ENCODE measurements at places on chromosomes 12 and 14.
A peak's percentile ranks its signal among the peaks of the same experiment; 100 is the strongest.

DNA sequence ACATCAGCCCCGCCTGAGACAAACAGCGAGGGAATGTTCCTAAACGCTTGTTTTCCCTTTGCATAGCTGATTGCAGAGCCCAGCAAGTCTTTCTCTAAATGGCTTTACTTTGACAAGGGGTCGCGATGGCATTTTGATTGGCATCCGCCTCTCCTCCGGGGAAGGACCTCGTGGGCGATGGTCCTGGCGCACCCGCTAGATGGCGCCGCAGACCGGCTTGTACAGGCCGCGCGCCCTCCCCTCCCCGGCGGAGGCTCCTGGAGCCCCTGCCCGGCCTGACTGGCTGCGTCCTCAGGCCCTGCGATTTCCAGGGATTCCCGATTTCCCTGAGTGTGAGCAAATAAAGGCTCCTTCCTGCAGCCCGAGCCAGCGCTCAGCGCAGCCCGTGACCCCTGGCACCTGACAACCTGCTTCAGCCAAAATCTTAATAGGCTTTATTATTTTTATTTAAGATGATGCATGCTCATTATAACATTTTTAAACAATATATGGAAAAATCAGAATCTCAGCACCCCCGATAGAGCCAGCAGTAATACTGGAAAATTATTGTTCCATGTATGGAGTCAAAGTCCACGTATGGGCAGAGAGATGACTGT is 468.3 kb downstream of the AACS start:
- peak; percentile 39 for DNase-seq

DNA sequence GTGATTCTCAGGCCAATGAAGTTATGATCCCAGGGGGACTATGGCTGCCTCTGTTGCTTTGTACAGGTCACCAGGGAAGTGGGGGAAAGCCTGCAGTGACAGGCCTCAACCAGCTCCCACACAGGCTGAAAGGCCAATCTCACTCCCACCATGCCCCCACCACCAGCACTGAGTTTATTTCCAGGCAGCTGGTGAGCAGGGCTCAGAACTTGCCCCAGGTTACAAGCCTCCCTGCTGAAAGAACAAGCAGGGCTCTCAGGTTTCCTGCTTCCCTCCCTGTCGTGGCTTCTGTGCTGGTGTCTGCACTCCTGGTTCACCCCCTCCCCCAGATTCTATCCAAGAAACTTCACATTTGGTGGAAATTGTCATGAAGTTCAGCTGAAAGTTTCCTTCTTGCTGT is 260.3 kb downstream of the CCDC59 start:
- DNase-seq = no peak

DNA sequence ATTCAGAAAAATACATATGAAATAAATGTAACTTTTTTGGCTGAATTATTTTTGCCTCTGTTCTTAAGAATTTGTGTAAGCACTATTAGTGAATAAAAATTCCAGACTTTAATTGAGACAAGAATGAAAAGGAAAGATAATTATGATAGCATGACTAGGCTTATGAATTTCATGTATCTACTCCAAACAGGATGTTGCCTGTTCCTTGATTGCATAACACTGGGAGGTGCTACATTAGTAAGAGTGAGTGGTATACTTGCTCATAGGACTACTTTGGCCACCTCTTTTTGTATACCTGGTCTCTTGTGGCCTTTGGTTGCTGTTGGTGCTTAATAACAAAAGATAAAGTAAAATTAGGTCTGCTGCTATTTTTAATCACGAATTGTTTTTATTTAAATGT is 112.8 kb downstream of the NAV3 start:
- DNase-seq = peak; percentile 43

- no peak for DNase-seq
Measured at GRCh38 chr12:82858534-82858917, 171.8 kb downstream of the TMTC2 start.

- peak; percentile 93 for DNase-seq
Measured at GRCh38 chr12:132356691-132357622, 27.6 kb upstream of the GALNT9 start.

- DNase-seq = no peak
Measured at GRCh38 chr12:8870586-8870985, 43.7 kb upstream of the PHC1 start.

DNA sequence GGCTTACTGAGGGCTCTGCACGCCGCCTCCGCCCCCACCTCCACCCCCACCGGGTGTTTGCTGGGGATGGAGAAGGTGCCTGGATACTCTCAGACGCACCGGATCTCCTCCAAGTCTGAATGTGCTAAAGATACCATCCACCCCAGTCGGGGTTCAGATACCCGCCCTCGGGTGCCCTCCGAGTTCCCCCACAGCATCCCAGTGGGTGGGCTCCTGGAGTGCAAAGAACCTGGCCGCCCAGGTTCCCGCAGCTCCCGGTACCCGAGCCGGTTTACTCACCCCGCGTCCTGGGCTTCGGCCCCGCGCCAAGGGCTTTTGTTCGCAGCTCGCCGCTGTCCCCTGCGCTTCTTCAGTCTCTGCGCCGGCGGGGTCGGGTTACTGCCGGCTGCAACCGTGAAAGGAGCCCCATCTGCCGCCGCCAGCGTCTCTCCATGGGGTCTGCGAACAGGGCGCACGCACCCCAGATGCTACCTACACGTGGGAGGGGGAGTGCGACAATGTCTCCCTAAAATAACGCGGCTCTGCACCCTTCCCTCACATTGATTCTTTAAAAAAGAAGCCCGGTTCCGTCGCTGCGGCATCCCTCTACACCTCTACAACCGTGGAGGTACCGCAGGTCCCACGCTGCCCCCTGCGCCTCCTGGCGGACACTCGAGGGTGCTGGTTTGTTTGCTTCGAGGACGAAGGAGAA is at the start of gene CCDC177:
TSS of gene CCDC177 (minus strand) at position 609 of the 691 bp plus-strand sequence. CDS start 1,249 bp downstream, outside the sequence.
- DNase-seq = peak; percentile 75

GRCh38 chr14:69259527-69260189 is at the start of gene GALNT16:
Gene GALNT16, plus strand, starts transcription at chr14:69260158. Its CDS starts 133 bp downstream, at chr14:69260291.
- DNase-seq = peak; percentile 61

- no peak for DNase-seq
Measured at GRCh38 chr14:97271451-97271960, 474.3 kb downstream of the VRK1 start.

DNA sequence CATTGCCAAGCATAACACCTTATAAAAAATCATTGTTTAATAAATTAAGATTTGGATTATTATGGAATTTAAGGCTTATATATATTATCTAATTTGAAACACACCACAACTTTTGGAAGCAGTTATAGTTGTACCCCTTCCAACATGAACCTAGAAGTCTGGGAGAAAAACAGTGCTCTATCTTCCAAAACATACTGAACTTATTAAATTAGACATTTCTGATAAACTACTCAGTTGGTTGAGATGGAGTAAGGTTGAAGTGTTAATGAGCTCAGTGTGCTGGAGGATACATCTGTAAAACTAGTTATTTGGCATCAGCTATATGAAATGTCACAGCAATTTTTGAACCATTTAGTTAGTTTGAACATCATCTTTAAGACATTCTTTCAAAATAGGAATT is 227.4 kb downstream of the ALX1 start:
- DNase-seq = no peak

GRCh38 chr12:92034858-92035401 is 110.7 kb downstream of the BTG1 start:
- peak; percentile 48 for DNase-seq

GRCh38 chr12:19988459-19988873 is 379.9 kb upstream of the PDE3A start:
- no peak for DNase-seq

GRCh38 chr12:124737040-124737419 is 126.6 kb downstream of the SCARB1 start:
- DNase-seq = no peak

DNA sequence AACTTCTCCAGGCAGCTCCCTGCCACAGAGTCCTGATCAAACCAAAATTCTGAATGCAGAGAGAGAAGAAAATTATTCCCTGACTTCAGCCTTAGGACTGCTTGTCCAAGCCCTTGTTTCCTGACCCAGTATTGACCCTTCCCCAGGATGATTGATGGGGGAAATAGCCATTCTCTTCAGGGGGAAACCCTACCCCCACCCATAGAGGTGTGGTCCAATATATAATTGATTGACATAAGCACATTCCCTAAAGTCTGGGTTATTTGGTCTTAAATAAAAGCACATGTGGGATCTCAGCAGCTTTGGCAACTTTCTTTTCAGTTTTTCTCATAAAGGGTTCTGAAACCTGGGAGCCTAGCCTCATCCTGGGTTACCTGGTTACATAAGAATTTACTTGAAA is 201.2 kb upstream of the DDHD1 start:
- DNase-seq = no peak

DNA sequence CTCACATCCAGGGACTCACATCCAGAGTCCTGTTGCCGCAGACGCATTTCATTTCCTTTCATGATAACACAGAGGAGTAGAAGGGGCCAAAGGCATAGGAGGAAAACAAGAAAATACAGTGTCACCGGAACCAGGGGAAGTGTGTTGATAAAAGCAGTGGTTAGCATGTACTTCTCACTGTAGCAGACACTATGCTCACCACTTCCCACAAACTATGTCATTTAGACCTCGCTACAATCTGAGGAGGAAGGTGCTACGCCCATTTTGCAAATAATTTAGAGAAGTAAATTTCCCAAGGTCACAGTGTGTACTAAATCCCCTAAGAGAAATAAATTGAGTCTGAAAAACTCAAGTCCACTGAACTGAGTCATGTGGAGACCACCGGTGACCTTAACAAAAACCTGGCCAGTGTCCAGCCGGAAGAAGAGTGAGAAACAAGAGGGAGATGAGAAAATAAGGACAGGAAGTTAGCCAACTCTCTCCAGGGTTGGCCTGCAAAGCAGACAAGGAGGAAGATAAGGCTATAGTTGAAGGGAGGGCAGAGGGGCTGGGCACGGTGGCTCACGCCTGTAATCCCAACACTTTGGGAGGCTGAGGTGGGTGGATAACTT is 25.8 kb upstream of the TMCC3 start:
- no peak for DNase-seq

DNA sequence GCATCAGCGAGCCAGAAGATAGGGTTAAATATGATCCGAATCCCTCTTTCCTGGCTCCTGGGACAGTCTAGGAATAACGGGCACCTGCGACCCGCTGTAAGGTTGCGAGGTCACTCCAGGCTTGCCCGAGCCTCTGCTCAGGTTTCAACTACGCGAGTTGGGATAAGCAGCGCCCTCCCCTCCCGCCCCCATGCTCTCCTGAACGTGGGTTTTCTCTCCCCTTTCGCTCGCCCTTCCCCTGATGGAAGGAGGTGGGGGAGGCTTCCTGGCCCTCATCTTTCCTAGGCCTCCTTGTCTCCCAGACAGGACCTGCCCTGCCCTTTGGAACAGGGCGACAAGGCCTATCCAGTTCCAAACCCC is 753 bp upstream of the ATP5MC2 start:
- peak; percentile 49 for DNase-seq

GRCh38 chr14:106842687-106843086 is 1316.3 kb downstream of the TMEM121 start:
- peak; percentile 24 for DNase-seq

DNA sequence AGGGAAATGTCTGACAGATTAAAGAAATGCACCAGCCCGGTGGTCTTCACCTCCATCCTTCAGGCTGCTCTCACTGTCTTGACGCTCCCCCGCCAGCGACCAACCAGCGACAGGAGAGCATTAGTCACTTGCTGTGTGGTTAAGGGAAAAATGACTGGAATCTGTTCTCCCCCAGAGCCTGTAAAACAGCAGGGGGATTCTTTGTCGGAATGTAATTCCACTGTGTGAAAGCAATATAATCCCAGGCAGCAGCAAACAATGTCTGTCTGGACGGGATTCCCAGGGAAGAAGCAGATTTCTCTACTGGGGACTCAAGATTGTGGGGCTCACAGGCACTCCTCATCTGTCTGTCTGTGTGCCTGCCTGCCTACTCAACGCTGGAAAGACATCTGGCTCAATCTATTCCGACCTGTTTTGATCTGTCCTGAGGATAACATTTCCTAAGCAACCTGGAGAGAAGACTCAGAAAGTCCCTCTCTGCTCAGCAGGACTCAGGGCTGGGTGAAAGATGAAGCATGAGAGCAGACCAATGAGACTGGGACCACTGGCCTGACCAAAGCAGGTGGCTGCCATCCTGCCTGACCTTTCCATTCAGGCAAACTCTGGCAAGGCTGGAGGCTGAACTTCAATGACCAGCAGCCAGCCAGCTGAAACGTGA is 54.6 kb downstream of the NUAK1 start:
- DNase-seq = peak; percentile 77

- DNase-seq = peak; percentile 28
Measured at GRCh38 chr12:78229591-78230101, 399.0 kb downstream of the NAV3 start.

GRCh38 chr14:93969082-93969828 is 7.1 kb downstream of the ASB2 start:
- DNase-seq = no peak

DNA sequence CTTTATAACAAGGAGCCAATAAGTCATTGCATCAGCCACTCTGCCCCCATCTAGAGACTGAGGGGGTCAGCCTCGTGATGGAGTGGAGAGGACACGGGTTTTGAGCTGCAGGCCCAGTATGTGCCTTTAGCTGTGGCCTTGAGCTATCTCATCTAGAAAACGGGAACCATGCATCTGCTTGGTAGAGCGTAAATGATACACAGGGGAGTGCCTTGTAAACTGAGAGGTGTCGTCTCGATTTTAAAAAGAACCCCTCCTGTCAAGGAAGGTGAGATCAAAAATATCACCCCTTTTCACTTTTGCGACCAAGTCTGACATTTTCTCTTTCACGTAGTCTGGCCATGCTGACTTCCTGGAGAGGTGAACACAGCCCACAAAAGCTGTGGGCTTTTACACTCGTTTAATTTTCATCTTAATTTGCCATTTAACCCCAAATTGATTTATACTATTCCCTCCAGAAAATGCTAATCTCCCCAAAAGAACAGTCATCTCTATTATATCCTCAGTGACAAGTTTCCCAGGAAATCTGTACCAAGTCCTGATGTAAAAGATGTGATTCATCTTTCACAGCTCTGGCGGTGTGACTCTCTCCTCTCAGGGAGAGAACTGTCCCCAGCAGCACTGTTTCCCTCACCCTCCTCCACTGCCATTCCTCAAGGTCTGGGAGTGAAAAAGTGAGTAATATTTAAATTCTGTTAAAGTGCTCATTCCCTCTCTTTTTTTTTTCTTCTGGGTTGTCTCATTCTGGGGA is 30.6 kb downstream of the VCPKMT start:
- DNase-seq = peak; percentile 80

DNA sequence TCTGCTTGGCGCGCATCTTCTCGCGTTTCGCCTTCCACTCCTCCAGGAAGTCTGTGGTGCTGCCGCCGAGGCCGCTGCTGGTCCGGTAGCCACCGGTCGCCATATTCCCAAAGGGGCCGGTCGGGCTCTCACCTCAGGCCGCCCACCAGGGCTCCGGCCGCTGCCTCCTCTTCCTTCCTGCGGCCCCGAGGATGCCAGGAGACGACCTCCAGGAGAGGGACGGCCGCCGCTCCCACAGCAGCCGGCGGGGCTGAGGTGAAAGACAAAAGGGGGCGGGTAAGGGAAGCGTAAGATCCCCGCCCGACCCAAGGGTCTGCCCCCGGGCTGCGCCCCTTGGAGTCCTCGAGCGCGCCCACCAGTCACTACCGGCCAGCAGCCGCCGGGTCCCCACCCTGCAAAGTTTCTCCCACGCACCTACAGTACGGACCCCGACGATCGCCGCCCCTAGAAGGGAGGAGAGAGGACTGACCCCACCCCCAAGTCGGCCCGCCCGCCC is 574 bp downstream of the PAWR start:
- no peak for DNase-seq
